Endothelial cell (in vitro differentiated cells): ENCODE measurements at places on chromosomes 12 and 14. TPM values are rescaled to one million over a fixed set of nuclear protein-coding genes. Genes with fewer than 3 reads are reported as not detected.

The DPF3 gene
- 3.0 TPM for total RNA-seq

The ETV6 gene
- total RNA-seq, result 98.7 TPM

The SLC2A14 gene
- 0.64 TPM for total RNA-seq

The ADAM20 gene
- total RNA-seq, result 1.2 TPM

The TAS2R14 gene
- 2.0 TPM for total RNA-seq

The UNG gene
- 39.4 TPM for total RNA-seq

The PAH gene
- not detected for total RNA-seq

The IKBIP gene
- total RNA-seq, result 47.4 TPM

GRCh38 chr14:58294201-58294600, 4.2 kb upstream of the ARID4A start:
- peaks cover 27% of the 10 kb centered on the region for H3K36me3 ChIP-seq
- no peaks in the 10 kb centered on the region for H3K27me3 ChIP-seq
- no peak for DNase-seq
- H3K4me3 ChIP-seq, result peak overlapping the region; percentile 65
- peaks cover 9% of the 10 kb centered on the region for H3K4me1 ChIP-seq

DNA sequence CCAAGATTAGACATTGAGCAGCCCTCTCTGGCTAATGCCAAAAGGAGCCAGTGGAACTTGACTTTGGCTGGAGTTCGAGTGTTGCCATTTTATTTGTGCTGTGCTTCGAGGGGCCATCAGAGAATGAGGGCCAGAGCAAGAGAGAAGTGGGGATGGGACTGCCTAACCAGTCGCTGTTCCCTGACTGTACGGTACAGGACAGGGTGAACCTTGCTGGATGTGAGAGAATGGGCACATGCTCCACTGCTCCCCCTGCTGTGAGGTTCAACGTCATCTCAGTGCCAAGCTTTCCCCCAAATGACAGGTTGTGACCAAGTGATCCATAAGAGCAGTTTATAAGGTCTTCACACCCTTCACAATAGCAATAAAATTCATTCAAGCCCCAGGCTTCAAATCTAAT, 55.1 kb upstream of the BCL11B start:
- no peaks in the 10 kb centered on the region for H3K4me1 ChIP-seq
- no peak for DNase-seq
- no peaks in the 10 kb centered on the region for H3K36me3 ChIP-seq
- H3K27me3 ChIP-seq, result peaks cover 10% of the 10 kb centered on the region
- H3K4me3 ChIP-seq, result no peak overlapping the region

DNA sequence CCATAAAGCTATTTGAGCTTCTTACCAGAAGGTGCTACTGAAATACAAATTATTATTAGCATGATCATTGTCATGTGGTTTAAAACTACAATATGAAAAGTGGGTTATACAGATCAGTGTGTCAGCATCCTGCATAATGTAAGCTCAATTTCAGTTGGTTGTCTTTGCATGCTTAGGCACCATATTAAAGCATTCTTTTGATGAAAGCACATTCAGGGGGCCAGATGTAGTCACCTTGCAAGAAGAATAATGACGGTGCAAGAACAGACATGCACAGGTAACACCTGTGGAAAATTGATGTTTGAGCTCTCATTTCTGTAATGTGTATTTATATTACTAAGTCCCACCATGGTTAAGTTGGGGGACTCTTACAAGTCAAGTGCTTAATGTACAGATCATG, 123.9 kb downstream of the PAX9 start:
- no peaks in the 10 kb centered on the region for H3K36me3 ChIP-seq
- no peak overlapping the region for H3K4me3 ChIP-seq
- H3K27me3 ChIP-seq, result no peaks in the 10 kb centered on the region
- no peak for DNase-seq

- H3K4me3 ChIP-seq, result no peak overlapping the region
- no peak overlapping the region for H3K27ac ChIP-seq
- no peak for DNase-seq
- H3K4me1 ChIP-seq, result no peaks in the 10 kb centered on the region
- no peaks in the 10 kb centered on the region for H3K36me3 ChIP-seq
- no peaks in the 10 kb centered on the region for H3K27me3 ChIP-seq
Observed at GRCh38 chr12:80472911-80473500, 29.0 kb downstream of the PTPRQ start.

GRCh38 chr14:102922490-102923200, at the start of gene AMN:
Gene AMN (plus strand): TSS chr14:102922663. CDS start chr14:102922689, 26 bp downstream.
- no peak within 1 kb of the TSS for H3K4me3 ChIP-seq
- no peak for DNase-seq
- H3K27me3 ChIP-seq, result peaks cover 17% of the 10 kb centered on the region
- no peak within 1 kb of the TSS for H3K27ac ChIP-seq
- H3K36me3 ChIP-seq, result no peaks in the 10 kb centered on the region
- no peaks in the 10 kb centered on the region for H3K4me1 ChIP-seq

DNA sequence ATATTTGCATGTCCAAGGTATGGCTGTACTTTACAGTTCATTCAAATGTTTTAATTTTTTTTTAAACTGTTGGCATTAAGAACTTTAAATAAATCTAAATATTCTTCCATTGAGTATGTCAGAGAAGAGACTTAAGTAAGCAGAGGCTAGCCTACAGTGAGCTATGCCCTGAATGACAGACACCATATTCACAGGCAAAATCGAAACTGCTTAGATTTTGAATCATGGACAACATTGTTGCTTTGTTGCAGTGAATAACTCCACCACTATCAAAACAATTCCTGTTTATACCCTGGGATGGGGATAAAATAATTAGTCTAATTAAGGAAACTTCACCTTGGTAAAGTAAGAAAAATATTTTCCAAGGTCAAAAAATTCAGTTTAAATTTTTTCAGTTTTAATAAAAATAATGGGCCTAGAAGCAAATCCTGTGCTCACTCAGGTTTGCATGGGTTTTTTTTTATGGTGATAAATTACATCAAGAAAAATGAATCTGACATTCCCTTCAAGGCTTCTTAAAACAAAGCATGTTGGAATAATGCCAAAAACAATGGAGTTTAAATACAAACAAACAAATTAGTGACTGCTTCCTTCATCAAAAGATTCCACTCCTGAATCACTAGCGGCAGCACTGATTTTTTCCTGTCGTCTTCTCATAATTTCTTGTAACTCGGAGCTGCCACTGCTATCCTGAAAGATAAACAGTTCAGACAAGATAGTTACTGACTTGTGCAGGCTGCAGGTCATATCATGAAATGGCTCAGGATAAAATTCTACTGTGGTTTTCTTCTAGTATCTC, 168.2 kb downstream of the EPS8 start:
- H3K36me3 ChIP-seq, result no peaks in the 10 kb centered on the region
- no peak for DNase-seq
- no peak overlapping the region for H3K27ac ChIP-seq
- no peaks in the 10 kb centered on the region for H3K27me3 ChIP-seq
- H3K4me1 ChIP-seq, result no peaks in the 10 kb centered on the region

DNA sequence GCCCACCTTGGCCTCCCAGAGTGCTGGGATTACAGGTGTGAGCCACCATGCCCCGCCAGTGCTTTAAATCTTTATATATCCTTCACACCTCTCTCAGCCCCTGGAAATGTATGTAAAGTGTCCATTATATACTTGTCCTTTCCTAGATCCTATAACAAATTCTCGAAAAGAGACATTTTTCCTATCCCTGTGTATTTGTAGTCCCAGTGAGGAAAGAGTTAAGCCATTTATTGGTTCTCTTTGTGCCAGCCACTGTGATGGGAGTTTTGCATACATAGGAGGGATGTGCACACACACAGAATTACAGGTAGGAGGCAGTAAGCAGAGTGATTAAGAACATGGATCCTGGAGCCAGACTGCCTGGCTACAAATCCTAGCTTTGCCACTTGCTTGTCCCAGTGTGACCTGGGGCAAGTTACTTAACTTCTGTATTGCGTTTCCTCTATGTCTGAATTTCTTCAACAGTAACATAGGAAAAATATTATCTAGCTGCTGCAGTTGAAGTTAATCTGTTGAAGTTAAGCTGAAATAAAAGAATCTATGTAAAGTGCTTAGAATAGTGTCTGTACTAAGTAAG, 2.1 kb upstream of the RABGGTA start:
- no peak overlapping the region for H3K27ac ChIP-seq
- no peak overlapping the region for H3K4me3 ChIP-seq
- DNase-seq, result no peak
- peaks cover 8% of the 10 kb centered on the region for H3K36me3 ChIP-seq

GRCh38 chr14:24852312-24853060, 197.5 kb downstream of the STXBP6 start:
- H3K4me1 ChIP-seq, result peaks cover 7% of the 10 kb centered on the region

DNA sequence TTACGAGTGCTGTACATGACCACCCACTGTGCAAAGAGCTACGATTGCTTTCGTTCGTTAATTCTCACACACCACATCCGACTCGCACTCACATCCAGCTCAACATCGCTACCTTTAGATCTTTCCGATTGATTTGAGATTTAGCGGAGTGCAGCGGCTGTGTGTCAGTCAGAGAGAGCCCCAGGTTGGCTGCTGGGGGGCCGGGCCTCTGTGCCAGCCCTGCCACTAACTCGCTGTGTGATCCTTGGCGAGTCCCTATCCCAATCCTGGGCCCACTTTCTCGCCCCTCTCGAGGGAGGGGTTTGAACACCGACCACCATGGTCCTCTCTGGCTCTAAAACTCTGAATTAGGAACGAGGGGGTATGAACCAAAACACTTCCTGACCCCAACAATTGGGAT, 8.6 kb downstream of the DLK1 start:
- H3K4me3 ChIP-seq, result no peak overlapping the region
- no peak for DNase-seq
- H3K4me1 ChIP-seq, result no peaks in the 10 kb centered on the region
- H3K27ac ChIP-seq, result no peak overlapping the region
- H3K27me3 ChIP-seq, result peaks cover 2% of the 10 kb centered on the region

GRCh38 chr14:51121096-51121495, 26.2 kb upstream of the TRIM9 start:
- no peaks in the 10 kb centered on the region for H3K36me3 ChIP-seq
- H3K27me3 ChIP-seq, result peaks cover 1% of the 10 kb centered on the region
- H3K27ac ChIP-seq, result no peak overlapping the region
- H3K4me3 ChIP-seq, result no peak overlapping the region

- H3K4me1 ChIP-seq, result peaks cover 33% of the 10 kb centered on the region
- H3K27ac ChIP-seq, result no peak overlapping the region
- no peak overlapping the region for H3K4me3 ChIP-seq
- peaks cover 2% of the 10 kb centered on the region for H3K27me3 ChIP-seq
Observed at GRCh38 chr12:4829161-4829792, 80.4 kb upstream of the KCNA1 start.

- H3K27me3 ChIP-seq, result peaks cover 1% of the 10 kb centered on the region
- no peak overlapping the region for H3K4me3 ChIP-seq
- no peak for DNase-seq
Observed at GRCh38 chr12:46508651-46509050, 136.1 kb upstream of the SLC38A2 start.

- DNase-seq, result no peak
- no peak overlapping the region for H3K27ac ChIP-seq
- H3K27me3 ChIP-seq, result no peaks in the 10 kb centered on the region
- peaks cover 4% of the 10 kb centered on the region for H3K36me3 ChIP-seq
- H3K4me3 ChIP-seq, result no peak overlapping the region
- H3K4me1 ChIP-seq, result no peaks in the 10 kb centered on the region
Observed at GRCh38 chr12:39975374-39975918, 130.4 kb downstream of the SLC2A13 start.

- no peak overlapping the region for H3K27ac ChIP-seq
- DNase-seq, result no peak
Observed at GRCh38 chr12:81401241-81401640, 323.4 kb downstream of the ACSS3 start.

DNA sequence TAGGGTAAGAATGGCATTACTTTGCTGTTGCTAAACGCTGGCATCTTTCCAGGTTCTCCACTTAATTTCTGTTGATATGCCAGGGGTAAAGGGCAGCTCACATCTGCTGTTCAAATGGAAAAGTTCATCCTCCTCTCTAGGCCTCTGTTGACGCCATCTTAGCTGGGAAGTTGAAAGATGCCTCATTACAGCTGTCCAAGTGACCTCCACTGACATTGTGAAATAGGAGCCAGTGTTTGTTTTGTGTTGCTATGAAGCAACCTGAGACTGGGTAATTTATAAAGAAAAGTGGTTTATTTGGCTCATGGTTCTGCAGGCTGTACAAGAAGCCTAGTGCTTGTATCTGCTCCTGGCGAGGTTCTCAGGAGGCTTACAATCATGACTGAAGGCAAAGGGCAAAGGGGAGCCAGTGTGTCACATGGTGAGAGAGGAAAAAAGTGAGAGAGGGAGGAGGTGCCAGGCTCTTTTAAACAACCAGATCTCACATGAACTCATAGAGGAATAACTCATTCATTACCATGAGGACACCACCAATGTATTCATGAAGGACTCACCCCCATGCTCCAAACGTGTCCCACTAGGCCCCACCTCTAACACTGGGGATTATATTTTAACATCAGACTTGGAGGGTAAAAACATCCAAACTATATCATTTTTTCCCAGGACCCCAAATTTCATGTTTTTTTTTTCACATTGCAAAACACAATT, 3.2 kb upstream of the ADAM21 start:
- H3K27ac ChIP-seq, result no peak overlapping the region
- DNase-seq, result no peak
- H3K27me3 ChIP-seq, result peaks cover 2% of the 10 kb centered on the region
- no peaks in the 10 kb centered on the region for H3K4me1 ChIP-seq
- peaks cover 14% of the 10 kb centered on the region for H3K36me3 ChIP-seq

GRCh38 chr12:3777206-3777809, 24.4 kb upstream of the CRACR2A start:
- no peaks in the 10 kb centered on the region for H3K36me3 ChIP-seq
- no peak overlapping the region for H3K27ac ChIP-seq

DNA sequence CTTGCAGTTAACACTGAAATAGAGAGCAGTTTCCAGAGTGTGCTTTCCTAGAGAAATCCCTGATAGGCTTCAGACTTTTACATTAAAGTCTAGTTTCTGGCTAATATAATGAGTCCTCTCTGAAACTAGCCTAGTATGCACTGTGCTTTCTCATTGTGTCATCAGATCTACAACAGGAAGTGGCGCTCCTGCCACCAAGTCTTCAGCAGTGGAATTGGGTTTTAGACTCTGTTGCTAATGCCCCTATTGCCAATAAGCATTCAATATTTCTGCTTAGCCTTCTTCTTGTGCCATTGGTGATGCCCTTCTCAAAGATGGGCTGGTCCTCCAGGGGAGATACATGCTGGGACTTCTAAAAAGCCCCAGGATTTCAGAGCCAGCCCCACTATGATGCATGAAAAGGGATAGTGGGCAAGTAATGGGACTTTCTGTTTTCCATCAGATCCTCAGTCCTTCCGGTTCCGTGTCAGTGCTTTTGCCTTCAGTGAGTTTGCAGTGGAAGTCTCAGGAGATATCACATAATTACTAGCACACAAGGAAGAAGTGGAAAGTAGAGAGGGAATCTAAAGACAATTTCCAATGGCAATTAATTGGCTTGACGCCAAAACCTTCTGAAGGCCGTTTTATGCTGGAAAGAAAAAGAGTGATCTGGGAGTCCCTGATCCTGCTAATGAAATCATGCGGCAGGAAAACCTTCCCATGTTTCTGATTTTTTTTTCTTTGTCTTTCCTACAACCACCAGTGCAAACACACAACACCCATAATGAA, 50.0 kb downstream of the SSPN start:
- H3K27me3 ChIP-seq, result no peaks in the 10 kb centered on the region
- DNase-seq, result no peak
- no peaks in the 10 kb centered on the region for H3K4me1 ChIP-seq

DNA sequence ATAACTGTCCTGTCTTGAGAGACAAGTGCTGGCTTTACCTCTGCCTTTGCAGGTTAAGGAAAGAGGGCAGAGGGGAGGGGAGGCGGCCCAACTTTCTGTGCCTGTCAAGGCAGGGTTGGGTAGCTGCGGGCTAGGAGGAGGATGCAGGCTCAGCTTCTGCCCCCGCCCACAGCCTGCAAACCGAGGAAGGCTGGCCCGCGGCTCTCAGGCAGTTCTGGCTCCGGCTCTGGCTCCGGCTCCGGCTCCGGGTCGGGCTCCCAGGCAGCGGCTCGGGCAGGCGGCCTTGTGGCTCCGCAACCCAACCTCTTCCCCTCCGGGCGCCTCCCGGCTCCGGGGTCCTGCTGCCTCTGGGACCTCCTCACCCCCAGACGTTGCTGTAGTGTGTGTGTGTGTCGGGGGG, 92.9 kb downstream of the TMEM30B start:
- no peaks in the 10 kb centered on the region for H3K27me3 ChIP-seq
- peaks cover 5% of the 10 kb centered on the region for H3K4me1 ChIP-seq
- no peaks in the 10 kb centered on the region for H3K36me3 ChIP-seq
- H3K27ac ChIP-seq, result no peak overlapping the region
